ENCODE measurements at places on chromosomes 4 and X. TPM values are rescaled to one million over a fixed set of nuclear protein-coding genes. Genes with fewer than 3 reads are reported as not detected.
A peak's percentile ranks its signal among the peaks of the same experiment; 100 is the strongest.

Gene SPARCL1
- 1.1 TPM for total RNA-seq

GRCh38 chr4:76779740-76780459 is 118.0 kb downstream of the SOWAHB start:
- no peak for DNase-seq

DNA sequence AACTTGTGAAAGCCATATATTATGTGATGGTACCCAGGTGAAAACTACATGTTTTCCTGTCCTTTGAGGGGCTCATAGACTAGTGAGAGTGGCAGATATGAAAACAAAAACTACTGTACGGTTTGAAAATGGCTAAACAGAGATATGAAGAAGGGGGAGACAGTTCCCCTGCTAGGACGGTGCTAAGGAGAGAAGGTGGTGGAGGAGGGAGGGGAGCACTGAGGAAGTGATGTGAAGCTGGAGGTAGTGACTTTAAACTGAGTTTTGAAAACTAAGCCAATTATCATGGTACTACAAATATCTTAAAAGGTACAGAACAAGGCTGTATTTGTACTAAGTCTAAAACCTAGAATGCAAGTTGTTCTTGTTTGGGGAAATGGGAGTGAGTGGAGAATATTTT is 188.3 kb downstream of the ENOX2 start:
- no peak for DNase-seq

Gene ADGRL3
- not detected for total RNA-seq

DNA sequence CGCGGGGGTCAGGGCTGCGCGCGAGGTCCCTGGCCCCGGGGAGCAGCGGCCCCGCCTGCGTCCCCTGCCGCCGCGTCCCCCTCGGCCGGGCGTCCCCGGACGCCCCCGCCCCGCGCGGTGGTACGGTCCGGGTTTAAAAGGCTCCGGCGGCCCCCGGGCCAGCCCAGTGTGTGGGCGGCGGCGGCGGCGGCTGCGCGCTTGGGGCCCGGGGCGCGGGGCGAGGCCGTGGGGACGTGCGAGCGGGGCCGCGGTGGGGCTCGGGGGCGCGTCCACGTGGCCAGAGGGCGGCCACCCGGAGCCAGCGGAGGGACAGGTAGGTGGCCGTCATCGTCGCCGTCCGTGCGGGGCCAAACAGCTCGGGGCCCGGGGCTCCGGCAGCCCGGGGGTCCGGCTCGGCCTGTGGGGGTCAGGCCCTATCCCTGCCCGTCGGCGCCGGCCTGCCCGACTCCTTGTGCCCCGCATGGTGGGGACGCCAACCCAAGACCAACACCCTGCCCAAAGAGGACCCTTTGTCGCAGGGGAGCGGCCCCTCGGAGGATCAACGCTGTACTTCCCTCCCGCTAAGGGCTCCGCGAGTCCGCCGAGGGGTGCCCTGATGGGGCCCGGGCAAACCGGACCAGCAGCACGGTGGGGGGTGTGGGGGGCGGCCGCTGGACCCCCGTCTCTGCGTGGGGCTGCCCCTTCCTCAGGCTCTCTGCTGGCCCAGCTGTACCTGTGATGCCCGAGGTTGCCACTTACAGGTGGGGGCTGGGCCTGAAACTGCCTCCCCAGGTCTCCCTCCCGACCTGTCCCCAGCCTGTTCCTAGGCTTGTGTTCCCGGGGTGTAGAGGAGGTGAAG is at the start of gene PLXNA3:
TSS of gene PLXNA3 (plus strand) at position 166 of the 838 bp plus-strand sequence. CDS start 1,903 bp downstream, outside the sequence.
- DNase-seq: peak; percentile 39

DNA sequence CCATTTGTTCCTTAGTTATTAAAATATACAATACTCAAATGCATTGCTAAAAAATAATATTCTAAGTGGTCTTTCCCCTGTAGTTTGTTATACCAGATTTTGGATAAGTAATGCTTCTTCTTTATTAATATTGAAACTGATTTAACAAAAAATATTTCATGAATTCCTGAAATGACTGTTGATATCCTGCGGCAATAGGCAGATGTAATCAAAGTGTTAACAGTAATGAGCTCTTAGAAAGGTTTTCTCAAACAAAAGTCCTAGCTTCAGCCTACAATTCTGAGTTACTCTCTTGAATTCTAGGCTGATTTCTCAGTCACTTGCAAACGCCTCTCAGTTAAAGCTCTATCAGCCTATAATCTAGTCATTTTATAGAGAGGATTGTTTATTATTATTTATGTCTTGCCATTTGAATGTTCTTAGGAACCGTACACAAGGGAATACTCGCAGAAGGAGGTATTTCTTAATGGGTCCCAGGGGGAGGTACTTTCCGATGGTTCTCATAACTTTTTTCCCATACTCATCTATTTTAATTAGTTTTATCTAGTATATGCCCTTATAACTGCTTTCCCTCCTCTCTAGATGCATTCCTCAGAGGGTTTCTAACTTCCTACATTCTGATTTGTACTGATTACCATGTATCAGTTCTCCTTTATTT is 96.8 kb downstream of the FNIP2 start:
- DNase-seq: peak; percentile 66

Gene AIFM1
- total RNA-seq: 71.1 TPM

DNA sequence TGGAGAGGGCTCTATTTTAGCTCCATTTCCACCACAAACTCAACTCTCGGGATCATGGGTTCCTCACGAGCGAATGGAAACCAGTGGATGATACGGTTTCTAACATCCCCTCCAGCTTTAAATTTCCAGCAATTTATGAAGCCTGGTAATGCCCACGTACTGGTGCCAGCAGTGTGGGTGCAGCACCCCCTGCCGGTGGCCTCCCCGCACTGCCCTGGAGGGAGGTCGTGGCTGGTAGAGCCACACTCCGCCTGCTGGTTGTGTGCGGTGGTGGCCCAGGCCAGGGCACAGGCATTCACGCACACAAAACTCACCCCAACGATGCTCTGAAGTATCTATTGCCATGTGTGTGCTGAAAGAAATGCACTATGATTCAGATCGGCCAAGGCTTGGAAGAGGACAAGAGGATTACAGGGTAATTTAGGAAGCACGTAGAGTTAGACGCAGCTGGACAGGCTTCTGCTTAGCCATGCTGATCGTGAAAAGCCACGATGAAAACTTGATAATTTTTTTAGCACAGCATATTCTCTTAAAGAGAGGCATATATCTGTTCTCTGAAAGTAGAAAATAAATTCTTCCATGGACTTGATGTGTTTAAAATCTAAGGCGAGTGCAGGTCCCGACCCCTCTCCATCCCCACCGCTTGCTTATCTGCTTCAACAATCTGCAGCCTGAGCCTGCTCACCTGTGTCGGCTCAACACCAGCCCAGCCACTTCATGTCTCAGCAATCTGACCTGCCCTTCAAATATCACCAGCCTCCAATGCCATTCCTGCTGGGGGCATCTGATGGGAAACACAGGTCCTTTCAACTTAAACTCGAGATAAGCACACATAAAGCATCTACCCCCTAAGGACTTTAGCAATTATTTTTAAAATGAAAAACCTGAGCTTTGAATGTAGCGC is 59.1 kb downstream of the SCD5 start:
- DNase-seq: peak; percentile 63

Gene CXCL10
- 1.0 TPM for total RNA-seq

GRCh38 chr4:14857981-14858380 is 144.3 kb upstream of the CPEB2 start:
- no peak for DNase-seq

Gene MAGEB6
- not detected for total RNA-seq

GRCh38 chr4:115655626-115656025 is 542.2 kb upstream of the NDST4 start:
- no peak for DNase-seq

GRCh38 chr4:154478547-154478946 is 13.1 kb downstream of the DCHS2 start:
- no peak for DNase-seq

DNA sequence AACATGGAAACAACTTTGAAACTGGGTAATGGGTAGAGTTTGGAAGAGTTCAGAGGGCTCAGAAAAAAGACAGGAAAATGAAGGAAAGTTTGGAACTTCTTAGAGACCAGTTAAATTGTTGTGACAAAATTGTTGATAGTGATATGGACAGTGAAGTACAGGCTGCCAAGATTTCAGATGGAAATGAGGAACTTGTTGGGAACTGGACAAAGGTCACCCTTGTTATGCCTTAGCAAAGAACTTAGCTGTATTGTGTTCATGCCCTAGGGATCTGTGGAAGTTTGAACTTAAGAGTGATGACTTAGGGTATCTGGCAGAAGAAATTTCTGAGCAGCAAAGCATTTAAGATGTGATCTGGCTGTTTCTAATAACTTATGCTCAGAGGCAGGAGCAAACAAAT is 5.1 kb upstream of the ARL13A start:
- no peak for DNase-seq

GRCh38 chrX:38599796-38600755 is 38.7 kb downstream of the TSPAN7 start:
- DNase-seq: no peak

DNA sequence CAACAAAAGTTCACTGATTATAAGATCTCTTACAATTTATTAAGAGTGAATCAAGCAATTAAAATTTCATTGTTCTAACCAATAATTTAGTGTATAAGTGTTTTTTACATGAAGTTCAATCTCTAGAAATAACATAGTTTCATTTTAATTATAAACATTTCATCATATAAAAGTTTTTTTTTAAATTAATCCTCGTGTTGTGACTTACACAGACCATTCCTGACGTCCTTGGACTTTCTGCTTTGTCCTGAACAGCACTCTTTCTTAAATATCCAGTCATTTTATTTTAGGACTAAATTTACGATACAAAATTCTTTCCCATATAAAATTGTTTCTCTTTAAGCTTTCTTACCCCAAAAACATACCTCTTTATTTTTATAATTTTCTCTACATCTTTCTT is 841.7 kb upstream of the POU3F4 start:
- DNase-seq: no peak

DNA sequence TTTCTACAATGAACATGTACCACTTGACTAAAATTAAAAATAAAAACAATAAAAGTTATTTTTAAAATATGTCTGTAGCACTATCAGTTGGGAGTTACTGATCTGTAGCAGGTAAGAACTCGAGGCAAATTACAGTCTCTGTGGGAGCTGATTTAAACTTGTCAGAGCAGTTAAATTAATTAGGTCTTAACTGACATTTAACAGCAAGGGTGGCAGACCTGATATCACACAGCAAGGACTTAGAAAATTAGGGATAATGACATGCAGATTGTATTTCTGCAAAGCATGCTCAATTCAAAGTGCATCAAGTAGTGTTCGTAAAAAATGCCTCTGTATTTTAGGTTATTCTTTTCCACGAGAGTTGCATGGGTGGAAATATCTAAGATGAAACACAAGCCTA is 208.9 kb downstream of the SPATA18 start:
- no peak for DNase-seq

DNA sequence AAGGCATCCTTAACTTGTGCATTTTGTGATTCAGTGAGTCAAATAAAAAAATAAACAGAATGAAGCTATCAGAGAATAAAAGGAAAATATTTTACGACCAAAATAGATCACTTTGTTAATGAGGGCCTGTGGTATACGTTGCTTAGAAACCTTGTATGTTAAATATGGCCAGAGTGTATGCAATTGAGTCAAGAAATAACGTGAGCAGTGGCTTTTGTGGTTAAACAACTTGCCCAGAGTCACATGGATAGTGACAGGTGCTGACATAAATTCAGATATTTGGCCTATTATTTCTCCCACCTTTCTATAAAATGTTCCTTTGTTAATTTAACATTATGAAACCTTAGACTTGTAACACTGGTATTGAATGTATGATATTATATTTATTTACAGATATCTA is 393.4 kb downstream of the PABPC4L start:
- DNase-seq: no peak

DNA sequence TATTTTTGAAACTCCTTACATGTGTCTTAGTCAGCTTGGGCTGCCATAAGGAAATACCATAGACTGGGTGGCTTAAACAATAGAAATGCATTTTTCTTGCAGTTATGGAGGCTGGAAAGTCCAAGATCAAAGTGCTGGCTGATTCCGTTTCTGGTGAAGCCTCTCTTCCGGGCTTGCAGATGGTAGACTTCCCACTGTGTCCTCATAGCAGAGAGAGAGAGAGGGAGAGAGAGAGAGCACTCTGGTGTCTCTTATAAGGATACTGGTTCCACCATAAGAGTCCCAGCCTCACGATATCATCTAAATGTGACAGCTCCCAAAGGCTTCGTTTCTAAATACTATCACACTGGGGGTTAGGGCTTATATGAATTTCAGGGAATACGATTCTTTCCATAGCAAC is 39.7 kb downstream of the ENPEP start:
- peak; percentile 63 for DNase-seq

- peak; percentile 48 for DNase-seq
These were observed 694 bp downstream of the PDS5A start for GRCh38 chr4:39976945-39977488.

Gene MAGEA11
- not detected for total RNA-seq

DNA sequence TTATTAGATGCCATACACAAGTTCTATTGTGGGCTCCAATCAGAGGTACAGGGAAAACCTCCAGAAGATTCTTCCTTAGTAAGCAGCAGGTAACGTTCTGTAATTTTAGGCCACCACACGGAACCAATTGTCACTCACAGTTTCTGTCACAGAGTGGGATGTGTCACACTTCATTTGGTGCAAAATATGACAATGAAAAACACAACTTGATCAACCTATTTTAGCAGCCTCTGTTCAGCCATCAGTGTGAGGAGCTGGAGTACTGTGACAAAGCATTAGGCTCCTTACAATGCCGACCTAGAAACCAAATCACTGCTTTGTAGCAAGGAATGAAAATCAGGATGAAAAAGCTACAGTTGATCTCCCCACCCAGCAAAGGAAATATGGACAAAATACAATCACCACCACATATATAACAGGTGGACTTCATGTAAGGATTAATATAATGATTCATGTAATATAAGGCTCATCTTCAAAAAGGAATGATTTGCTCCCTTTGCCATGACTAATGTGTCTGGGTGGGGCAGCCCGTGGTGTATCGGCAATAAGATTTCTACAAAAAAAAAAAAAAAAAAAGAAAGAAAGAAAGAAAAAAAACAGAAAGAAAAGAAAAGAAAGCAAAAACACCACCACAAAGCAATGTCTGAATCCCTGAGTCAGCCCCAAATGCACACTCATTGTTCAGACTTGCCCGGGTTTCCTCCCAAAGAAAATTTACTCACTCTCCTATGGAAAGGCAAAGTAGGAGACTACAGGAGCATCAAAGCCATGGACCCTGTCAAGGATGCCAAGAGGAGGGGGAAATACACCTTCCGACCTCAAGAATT is 36.0 kb downstream of the SLC9A7 start:
- DNase-seq: no peak

DNA sequence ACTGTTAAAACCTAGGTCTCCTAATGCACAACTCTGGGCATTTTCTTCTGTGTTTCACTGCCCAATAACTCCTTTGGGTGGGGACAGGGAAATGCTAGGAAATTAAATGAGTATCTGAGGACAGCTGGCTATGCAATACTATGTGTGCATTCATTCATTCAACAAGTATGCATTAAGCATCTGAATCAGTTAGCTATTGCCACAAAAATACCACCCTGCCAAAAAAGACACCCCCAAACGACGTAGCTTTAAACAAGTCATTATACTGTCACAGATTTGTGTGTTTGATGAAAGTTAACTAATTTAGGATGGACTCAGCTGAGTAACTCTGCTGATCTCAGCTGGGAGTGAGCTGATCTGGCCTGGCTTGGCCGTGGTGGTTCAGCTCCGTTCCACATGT is 29.8 kb upstream of the PTCHD1 start:
- DNase-seq: no peak
